Omental fat pad (tissue), 4 donors: ENCODE measurements at places on chromosomes 6 and 20.
A peak's percentile ranks its signal among the peaks of the same experiment; 100 is the strongest.

DNA sequence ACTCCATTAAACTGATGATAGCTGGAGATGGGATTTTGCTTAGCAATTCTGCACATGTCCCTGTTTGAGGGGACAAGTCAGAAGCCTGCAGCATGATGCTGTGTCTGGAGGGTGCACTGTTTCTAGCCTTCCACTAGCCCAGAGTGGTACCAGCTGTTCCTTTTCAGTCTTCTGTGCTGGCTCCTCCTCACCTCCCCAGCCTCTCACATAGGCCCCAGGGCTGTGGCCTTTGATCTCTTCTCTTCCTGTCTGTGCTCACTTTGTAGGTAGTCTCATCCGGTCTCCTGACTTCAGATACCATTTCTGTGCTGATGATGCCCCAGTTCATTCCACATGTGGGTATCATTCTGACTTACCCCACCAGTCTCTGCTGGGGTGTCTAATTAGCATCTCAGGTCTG lies 126.3 kb downstream of the HIVEP1 start:
- no peak for DNase-seq

DNA sequence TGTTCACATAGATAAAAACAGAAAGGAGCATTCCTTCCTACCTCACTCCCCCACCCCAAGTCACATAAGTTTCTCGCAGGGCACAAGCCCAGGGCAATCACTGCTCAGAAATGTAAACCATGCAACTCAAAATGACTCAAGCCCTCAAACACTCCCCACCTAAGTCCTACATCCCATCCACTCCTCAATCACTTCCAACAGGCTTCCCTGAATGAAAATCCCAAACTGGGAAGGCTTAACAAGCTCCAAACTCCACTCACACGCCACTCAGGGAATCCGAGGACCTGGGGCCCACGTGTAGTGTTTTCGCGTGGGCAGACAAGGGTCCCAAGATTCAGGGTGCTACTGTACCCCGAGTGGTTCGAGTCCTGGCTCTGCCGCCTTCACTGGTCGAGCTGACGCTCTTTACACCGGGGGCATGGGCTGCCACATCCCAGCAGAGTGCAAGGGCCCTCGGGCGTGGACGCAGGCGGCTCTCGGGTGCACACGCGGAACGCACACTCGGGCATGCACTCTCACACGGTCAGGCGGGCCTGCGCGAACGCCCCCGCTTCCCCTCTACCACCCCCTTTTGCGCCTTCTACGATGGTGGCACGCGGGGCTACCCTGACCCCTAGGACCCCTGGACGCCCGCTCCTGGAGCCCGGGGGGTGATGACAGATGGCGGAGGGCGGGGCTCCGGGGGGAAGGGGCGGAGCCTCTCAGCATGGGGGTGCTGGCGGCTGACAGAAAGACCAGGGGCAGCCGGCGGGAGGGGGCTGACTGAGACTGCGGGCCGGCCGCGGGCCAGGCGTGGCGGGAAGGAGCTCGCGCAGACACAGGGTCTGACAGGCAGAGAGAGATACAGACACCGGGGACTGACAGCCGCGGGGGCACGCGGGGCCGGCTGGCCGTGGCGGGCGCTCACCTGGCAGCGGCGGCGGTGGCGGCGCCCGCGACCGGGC lies 657 bp downstream of the ZHX3 start:
- peak; percentile 76 for DNase-seq

- DNase-seq = peak; percentile 27
Observed at GRCh38 chr6:127420556-127420955, 38.6 kb downstream of the KIAA0408 start.

- DNase-seq = no peak
Observed at GRCh38 chr20:19435821-19436220, 223.4 kb downstream of the SLC24A3 start.

GRCh38 chr6:1504465-1504864 lies 105.2 kb upstream of the FOXC1 start:
- DNase-seq = no peak

DNA sequence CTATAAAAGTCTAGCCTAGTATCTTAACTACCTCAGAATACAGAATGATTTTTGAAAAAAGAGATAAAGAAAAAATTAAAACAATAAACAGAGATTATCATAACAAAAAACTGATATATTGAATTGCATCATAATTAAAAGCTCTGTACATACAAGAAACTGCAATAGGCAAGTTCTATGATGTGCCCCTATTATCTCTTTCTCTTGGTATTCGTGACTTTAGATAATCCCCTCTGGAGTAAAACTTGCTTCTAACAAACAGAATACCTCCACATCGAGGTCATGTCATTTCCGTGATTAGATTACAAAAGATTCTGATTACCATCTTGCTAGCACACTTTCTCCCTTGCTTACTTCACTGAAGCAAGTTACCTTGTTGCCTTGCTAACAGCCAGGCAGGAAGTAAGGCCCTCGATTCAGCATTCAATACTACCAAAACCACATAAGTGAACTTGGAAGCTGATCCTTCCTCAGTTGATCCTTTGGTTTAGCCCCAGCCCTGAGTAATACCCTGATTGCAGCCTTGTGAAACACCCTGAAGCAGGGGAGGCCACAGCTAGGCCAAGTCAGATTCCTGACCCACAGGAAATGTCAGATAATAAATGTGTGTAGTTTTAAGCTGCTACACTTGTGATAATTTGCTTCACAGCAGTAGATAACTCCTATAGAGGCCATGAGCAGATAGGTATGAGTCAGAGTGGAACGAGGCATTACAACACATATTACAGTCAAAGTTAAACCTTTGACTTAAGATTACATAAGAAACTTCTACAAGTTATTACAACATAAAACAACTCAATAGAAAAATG lies 53.7 kb upstream of the TMX4 start:
- no peak for DNase-seq

DNA sequence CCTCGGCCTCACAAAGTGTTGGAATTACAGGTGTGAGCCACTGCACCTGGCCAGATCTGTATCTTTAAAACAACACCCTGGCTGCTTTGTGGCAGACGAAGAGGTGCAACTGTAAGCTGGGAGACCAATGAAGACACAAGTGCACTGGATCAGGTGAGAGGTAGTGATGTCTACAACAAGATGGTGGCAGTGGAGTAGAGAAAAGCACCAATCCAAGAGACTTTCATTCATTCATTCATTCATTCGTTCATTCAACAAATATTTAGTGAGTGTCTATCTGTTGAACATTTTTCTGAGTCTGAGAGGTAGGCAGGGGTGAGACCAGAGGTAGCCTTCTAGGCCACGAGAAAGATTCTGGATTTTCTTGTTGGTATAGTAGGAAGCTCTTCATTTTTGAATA lies 36.9 kb upstream of the TTPAL start:
- no peak for DNase-seq

- DNase-seq = no peak
Observed at GRCh38 chr20:8367689-8368088, 235.6 kb downstream of the PLCB1 start.

DNA sequence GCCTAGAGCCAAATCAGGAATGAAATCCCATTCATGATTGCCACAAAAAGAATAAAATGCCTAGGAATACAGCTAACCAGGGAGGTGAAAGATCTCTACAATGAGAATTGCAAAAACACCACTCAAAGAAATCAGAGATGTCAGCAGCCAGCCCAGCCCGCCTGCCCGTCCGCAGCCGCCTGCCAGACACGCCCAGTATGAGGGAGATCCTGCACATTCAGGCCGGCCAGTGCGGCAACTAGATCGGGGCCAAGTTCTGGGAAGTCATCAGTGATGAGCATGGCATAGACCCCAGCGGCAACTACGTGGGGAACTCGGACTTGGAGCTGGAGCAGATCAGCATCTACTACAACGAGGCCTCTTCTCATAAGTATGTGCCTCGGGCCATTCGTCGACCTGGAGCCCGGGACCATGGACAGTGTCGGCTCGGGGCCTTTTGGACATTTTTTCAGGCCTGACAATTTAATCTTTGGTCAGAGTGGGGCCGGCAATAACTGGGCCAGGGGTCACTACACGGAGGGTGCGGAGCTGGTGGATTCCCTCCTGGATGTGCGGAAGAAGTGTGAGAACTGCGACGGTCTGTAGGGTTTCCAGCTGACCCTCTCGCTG lies 13.4 kb downstream of the GABRR2 start:
- no peak for DNase-seq

DNA sequence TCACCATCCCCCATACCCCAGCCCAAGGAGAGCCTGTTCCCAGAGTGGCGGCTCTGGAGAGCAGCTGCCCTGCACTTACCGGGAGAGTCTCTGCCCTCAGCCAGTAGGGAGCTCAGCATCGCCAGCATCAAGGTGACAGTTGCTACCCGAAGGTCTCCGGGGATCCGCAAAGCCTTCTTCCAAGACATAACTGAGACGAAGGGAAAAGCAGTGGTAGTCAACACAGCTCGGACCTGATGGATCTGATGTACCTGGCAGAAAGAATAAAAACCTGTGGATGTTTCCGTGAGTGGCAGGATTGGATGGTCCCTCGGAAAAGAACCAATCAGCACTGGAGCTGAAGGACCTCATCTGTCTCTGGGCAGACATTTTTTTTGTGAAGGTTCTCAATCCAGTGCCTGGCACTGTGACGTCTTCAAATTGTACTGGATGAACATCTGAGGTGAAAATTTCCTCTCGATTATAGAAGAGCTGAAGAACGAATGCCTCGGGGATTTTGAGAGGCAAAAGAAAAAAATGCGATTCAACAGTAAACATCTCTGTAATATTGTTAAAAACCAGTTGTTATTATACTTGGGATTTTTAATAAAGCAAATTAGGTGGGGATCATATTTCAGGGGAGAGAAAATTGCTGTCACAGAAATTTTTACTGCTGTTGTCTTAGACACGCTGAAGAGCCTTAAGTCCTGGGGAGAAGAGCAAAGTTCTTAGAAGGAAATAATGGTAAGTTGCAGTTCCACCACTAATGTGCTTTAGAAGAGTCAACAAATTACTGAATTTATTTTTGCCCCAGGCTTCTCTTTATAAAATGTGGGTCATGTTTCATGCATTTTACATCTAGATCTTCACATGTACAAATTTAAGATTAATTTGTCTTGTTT lies at the start of gene HLA-DQB1:
TSS of gene HLA-DQB1 (minus strand) at position 238 of the 881 bp plus-strand sequence. CDS start at position 188, 50 bp downstream.
- no peak for DNase-seq

GRCh38 chr6:91299544-91300491 lies 712.9 kb upstream of the MAP3K7 start:
- no peak for DNase-seq

DNA sequence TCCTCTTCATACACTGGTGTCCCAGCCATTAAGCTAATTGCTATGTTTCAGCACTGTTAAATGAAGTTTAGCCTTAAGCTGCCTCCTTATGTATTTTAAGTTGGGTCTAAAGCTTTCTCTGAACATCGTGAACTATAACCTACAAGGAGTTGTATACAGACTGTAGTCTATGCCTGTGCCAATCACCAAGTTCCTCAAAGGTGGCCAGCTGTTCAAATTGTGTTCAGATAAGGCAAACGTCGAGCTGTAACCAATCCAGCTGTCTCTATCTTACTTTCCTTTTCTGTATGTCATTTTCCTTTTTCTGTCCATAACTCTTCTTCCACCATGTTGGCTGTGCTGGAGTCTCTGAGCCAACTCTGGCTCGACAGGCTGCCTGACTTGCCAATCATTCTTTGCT lies 199.6 kb downstream of the OGFRL1 start:
- DNase-seq = no peak

DNA sequence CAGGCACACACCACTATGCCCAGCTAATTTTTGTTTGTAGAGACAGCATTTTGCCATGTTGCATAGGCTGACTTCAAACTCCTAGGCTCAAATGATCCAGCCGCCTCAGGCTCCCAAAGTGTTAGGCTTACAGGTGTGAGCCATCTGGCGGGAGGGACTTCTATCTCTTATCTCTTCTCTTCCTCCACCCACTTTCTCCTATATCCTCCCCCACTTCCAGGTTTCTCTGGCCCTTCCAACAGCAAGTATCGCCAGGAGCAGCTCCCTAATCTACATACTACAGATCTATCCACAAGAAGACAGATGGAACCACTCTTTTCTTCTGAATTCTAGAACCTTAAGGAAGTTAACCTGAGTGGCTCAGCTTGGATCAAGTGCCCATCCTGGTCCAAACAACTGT lies 5.1 kb upstream of the TOP1 start:
- DNase-seq = no peak

GRCh38 chr20:49729780-49730179 lies 16.1 kb upstream of the B4GALT5 start:
- DNase-seq = no peak

GRCh38 chr6:38776515-38776914 lies 61.4 kb downstream of the DNAH8 start:
- no peak for DNase-seq

DNA sequence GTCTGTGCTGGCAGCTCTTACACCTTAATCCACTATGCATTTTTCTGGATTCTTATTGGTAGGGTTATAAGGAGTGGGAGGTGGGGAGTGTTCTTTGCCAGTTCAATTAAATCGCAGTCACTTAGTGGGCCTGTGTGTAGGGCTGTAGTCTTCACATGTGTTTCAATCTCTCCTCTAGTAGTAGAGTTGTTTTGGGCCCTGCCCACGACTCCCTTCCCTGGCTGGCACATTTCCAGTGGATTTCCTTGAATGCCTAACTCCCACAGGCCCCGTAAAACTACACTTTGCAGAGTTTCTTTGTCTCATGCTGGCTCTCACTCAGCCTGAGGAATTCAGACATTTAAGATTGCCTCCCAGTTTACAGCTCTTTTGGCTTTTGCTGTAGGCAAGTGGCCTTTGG lies 414.0 kb upstream of the OPRM1 start:
- peak; percentile 27 for DNase-seq

DNA sequence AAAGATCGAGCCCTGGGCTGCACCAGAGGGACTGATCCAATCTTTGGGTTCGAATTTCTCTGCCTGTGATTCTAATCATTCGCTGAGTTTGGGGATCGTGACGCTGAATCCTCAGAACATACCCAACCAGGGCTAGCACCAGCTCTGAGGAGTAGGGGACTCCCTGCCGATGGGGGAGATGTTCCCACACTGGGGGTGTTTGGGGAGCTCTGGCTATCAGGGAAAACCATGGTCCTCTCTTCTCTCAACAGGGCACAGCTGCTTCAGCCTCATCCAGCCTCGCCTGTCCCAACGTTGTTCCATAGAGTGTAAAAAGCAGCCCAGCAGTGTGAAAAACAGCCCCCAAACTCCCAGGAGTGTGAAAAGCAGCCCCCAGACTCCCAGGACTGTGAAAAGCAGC lies 136.6 kb downstream of the ANKRD60 start:
- no peak for DNase-seq

DNA sequence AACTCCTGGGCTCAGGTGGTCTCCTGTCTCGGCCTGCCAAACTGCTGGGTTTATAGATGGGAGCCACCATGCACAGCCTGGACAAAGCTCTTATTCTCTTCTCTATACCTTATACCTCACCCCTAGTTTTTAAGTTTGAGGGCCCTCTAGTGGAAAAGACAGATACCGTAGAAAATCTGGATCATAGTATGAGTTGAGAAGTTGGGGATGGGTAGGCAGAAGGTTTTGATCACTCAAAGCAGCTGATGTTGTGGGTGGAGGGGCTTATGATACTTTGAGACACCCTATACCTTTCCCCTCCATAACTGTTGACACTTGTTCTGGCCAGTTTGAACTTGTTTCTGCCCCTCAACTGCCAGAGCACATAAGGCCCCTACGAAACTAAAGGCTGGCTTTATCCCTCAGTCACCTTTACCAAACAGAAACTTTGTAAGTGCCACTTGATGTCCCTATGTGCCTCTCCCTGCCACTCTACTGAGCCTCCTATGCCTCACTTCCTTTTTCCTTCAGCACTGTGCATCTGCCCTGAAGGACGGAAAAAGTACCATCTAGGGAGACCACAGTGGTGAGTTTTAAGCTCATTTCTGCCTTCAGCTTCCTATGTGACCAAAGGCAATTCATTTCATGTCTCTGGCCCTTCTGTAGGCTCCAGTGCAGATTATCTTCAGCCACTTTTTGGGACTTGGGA lies 28.6 kb downstream of the RALY start:
- no peak for DNase-seq
